Ovary (tissue), 10 donors: ENCODE measurements at places on chromosomes 12 and 14. TPM values are rescaled to one million over a fixed set of nuclear protein-coding genes. Genes with fewer than 3 reads are reported as not detected.

DNA sequence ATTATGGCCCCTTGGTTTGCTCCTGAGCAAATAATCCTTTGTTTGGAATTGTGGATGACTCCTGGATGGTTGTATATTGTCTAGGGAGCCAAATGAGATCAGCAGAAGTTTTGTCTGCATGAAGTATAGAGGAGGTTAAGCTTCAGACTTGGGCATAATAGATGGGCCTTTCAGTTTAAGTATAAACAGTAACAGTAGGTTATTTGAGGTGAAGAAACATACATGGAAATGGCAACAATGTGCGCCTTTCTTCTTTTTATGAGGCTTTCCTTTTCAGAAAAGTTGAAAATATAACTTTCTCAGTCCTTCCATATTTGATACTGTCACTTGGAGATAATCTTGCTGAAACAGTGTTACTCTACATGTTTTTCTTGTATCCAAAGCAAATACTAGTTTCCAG is 63.7 kb upstream of the PPP1R12A start:
- H3K36me3 ChIP-seq = no peaks in the 10 kb centered on the region
- no peak overlapping the region for H3K27ac ChIP-seq
- H3K27me3 ChIP-seq = no peaks in the 10 kb centered on the region
- no peaks in the 10 kb centered on the region for H3K4me1 ChIP-seq
- DNase-seq = no peak

- no peak overlapping the region for H3K4me3 ChIP-seq
- H3K27me3 ChIP-seq = no peaks in the 10 kb centered on the region
- no peak for DNase-seq
- H3K4me1 ChIP-seq = no peaks in the 10 kb centered on the region
- H3K36me3 ChIP-seq = no peaks in the 10 kb centered on the region
These were observed 170.6 kb upstream of the MDGA2 start for GRCh38 chr14:47846008-47846407.

DNA sequence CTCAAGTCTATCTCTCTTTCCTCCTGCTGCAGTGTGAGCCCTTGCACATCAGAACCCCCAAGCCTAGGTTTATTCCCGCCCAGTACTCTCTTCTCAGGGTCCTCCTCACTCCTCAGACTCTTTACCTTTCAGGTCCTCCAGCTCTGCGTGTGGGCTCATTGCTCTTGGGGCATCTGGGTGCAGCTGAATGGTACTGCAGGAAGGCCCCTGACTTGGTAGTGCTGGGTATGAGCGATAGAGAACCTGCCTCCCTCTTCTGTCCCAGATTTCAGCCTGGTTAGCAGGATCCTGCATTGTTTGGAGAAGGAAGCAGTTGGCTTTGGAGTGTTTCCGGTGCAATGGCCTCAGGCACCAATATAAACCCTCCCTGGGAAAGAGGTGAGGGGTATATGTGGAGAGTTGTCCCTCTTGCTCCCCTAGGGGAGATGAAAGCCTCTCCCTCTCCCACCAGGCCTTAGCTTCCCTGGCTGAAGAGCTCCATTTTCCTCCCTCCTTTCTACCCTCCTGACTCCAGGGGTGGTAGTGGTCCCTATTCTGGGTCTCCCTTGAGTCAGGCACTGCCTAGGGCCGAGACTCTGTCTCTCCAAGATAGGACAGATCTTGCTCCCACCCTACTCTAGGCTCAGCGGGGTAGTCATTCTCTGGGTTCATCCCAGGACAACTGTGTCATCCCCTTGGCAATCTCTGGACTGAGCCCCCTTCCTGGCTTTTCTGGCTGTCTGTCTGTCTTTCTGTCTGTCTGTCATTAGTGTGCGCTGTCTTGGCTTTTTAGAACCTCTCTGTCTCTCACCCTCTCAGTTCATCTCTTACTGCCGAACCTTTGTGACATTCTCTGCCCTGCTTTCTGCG is 3.8 kb downstream of the LRP1 start:
- H3K27me3 ChIP-seq = no peaks in the 10 kb centered on the region
- no peak for DNase-seq
- peak overlapping the region; percentile 78 for H3K27ac ChIP-seq
- no peaks in the 10 kb centered on the region for H3K36me3 ChIP-seq
- no peak overlapping the region for H3K4me3 ChIP-seq

- H3K36me3 ChIP-seq = no peaks in the 10 kb centered on the region
- no peaks in the 10 kb centered on the region for H3K27me3 ChIP-seq
- no peak overlapping the region for H3K4me3 ChIP-seq
- no peaks in the 10 kb centered on the region for H3K4me1 ChIP-seq
These were observed 662 bp upstream of the BATF start for GRCh38 chr14:75521415-75522199.

DNA sequence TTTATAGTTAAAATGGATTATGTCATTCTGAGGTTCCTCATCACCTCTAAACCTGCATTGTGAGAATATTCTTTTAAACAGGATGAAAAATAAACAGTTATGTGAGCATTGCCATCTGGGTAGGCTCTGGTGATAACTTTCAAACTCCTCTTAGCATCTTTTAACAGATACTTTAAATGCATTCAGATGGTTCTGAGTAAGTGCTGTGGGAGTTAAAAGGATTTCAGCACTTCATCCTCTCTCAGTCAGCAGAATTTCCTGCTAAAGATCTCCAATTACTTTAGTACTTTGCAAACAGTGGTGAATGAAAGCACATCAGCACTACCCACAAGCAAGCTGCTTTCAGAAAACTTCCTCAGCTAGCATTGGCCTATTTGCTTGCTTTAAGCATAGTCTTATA is 59.3 kb upstream of the TMTC1 start:
- no peak overlapping the region for H3K4me3 ChIP-seq

- no peak overlapping the region for H3K4me3 ChIP-seq
- H3K36me3 ChIP-seq = no peaks in the 10 kb centered on the region
- H3K27me3 ChIP-seq = no peaks in the 10 kb centered on the region
- no peaks in the 10 kb centered on the region for H3K4me1 ChIP-seq
- DNase-seq = no peak
These were observed 386.3 kb upstream of the TBX3 start for GRCh38 chr12:115070313-115070712.

DNA sequence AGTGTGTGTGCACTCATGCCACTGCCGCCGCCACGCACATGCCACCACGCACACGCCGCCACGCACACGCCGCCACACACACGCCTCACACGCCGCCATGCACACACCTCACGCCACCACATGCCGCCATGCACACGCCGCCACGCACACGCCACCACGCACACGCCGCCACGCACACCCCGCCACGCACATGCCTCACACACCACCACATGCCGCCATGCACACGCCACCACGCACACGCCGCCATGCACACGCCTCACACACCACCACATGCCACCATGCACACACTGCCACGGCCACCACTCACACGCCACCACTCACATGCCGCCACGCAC is 6.3 kb downstream of the CLBA1 start:
- no peak overlapping the region for H3K4me3 ChIP-seq
- no peaks in the 10 kb centered on the region for H3K27me3 ChIP-seq
- no peak overlapping the region for H3K27ac ChIP-seq
- no peak for DNase-seq
- H3K36me3 ChIP-seq = no peaks in the 10 kb centered on the region

The RFLNA gene
- total RNA-seq = 4.2 TPM

The TAS2R42 gene
- not detected for total RNA-seq

The RD3L gene
- total RNA-seq = not detected
